Activated CD4-positive, alpha-beta T cell treated with anti-CD3 and anti-CD28 coated beads, Interleukin-2, amount 10 ng/mL, durations not matched to agents 7 days and 5 days (primary cell): ENCODE measurements at places on chromosomes 6 and 20. TPM values are rescaled to one million over a fixed set of nuclear protein-coding genes. Genes with fewer than 3 reads are reported as not detected.
A peak's percentile ranks its signal among the peaks of the same experiment; 100 is the strongest.

DNA sequence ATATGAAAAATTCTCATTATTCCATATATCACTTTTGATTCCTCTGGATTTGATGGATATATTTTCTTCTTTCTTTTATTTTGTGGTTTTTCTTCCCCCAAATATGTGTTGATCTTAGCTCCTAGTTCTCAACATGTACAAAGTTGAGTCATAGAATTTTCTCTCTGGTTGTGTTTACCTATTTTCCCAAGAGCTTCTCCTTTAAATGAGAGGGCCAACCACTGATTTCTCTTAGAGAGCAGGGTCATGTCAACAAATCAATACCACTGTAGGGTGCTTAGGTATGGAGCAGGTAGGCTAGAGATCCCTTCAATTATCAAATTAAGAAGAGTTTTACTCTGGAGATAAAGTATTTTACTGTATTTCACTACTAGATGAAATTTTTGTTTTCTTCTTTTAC, 145.7 kb downstream of the BMP5 start:
- DNase-seq: no peak

The PCNA gene
- 559 TPM for total RNA-seq

- DNase-seq: no peak
These were observed 34.6 kb downstream of the HLA-F start for GRCh38 chr6:29757701-29758293.

DNA sequence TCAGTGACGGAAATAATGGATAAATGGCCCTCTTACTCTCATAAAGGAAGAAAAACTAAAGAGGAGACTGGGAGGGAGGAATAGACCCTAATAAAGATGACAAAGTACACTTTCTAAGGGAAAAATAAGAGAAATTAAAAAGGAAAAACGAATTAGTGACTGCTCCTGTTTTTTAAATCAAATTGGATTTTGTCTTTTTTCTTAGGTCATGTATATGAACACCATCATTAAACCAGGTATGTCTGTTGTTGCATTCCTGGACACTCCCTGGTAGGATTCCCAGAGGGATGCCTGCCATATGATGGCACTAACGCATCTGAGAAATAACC, 59.4 kb upstream of the BTN3A2 start:
- DNase-seq: no peak

GRCh38 chr6:143807103-143807772, 35.9 kb upstream of the LTV1 start:
- DNase-seq: no peak

- DNase-seq: no peak
These were observed 91.7 kb upstream of the ELOVL5 start for GRCh38 chr6:53440336-53440945.

The SNRPB gene
- 291 TPM for total RNA-seq

DNA sequence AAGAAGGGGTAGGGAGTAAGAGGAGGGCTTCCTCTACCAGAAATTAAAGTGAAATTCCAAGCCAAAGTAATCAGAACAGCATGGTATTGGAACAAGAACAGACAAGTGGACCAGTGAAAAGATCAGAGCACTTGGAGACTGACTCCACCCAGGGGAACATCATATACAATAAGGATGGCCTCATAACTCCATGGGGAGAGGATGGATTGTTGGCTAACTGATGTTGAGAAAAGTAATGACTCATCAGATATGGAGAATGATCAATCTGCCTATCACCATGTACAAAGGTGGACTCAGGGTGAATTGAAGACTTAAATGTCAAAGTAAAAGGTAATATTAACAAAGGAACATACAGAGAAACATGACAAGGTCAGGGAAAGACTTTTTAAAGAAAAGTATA, 12.8 kb downstream of the SLC22A3 start:
- DNase-seq: no peak

- DNase-seq: no peak
These were observed 336.8 kb downstream of the HDGFL1 start for GRCh38 chr6:22906091-22906549.

The SLC12A5 gene
- 0.42 TPM for total RNA-seq

DNA sequence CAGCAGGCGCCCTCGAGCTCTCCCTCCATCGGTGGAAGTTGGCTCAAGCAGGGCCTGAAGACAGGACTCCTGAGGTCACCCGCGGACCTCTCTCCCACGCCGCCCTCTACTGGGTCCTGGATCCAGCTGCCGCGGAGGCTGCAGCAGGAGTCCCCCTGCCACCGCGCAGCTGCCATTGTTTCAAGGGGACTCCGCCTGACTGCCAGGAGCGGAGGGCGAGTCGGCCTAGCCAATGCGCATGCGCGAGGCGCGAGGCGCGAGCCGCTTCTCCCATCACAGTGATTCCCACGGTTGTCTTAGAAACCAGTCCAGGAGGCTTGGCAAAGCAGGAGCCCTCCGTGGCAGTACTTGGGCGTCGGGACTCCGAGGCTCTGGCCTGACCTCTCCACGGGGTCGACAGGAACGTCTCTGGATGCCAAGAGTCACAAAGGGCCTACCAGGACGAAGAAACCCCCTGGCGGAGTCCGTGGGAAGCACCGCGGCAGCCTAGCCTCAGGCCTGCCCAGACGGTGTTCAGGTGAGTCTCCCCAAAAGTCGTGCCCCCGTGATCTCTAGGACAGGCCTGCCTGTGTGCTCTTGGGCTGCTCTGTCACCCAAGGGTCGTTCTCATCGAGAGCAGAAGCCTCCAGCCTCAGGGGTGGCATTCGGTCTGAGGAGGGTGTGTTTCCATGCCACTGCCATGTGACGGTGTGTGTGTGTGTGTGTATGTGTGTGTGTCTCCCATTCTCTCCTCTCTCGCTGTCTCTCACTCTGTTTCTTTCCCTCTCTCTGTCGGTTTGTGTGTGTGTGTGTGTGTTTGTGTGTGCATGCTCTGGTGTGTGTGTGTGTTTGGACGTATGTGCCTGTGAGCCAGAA, 290.6 kb upstream of the ZNF337 start:
- DNase-seq: peak; percentile 52

The RBBP8NL gene
- not detected for total RNA-seq

The NNAT gene
- total RNA-seq: 0.17 TPM

The MYCT1 gene
- total RNA-seq: not detected

GRCh38 chr6:20983961-20984360, 449.7 kb downstream of the CDKAL1 start:
- DNase-seq: no peak

The DNMT3B gene
- total RNA-seq: 3.7 TPM

GRCh38 chr20:39880890-39881289, 808.1 kb downstream of the MAFB start:
- no peak for DNase-seq

DNA sequence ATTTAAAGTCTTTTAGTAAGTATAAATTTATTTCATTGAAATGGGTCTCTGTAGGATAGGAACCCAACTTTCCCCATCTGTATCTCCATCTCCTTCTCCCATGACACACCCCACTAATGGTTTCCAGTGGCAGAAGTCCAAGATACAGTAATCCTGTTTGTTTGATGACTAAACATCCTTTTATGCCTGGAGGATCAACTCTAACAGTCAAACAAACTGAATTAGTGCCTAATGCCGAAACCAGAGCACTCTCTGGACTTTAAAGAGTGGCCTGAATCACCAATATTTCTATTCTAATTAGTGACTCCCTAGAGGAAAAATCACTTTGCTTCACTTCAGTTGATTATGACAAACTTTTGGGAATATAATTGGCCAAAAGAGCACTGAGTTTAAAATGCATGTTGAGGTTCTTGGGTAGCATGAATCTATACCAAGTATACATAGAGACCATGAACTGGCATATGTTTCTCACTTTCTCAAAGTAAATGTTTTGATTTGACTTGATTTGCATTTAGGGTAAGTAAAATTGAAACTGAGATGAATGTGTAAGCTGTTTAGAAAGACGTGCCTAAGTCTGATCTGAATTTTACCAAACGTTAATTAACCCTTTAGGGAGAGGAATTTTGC, 776.4 kb upstream of the NRSN1 start:
- DNase-seq: no peak

GRCh38 chr20:44739942-44740341, 5.7 kb upstream of the KCNK15 start:
- DNase-seq: no peak
